ENCODE measurements at places on chromosomes 13 and 19.

DNA sequence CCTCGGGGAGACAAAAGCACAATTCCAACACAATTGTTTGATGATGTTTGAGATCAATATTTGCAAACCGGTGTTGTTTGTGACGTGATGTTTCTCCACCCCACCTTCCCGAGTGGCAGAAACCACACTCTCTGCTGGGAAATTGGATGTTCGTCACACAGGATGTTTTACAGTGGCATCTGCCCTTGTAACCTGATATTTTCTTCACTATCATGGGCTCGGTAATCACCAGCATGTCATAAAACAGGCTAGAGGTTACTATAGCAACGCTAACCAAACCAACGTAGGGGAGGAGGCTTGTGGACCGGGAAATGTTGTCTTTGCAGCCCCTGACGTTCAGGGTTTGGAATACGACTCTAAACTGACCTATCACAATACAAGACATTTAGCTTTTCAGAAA is 454.5 kb downstream of the IRS2 start:
- no peak for DNase-seq

DNA sequence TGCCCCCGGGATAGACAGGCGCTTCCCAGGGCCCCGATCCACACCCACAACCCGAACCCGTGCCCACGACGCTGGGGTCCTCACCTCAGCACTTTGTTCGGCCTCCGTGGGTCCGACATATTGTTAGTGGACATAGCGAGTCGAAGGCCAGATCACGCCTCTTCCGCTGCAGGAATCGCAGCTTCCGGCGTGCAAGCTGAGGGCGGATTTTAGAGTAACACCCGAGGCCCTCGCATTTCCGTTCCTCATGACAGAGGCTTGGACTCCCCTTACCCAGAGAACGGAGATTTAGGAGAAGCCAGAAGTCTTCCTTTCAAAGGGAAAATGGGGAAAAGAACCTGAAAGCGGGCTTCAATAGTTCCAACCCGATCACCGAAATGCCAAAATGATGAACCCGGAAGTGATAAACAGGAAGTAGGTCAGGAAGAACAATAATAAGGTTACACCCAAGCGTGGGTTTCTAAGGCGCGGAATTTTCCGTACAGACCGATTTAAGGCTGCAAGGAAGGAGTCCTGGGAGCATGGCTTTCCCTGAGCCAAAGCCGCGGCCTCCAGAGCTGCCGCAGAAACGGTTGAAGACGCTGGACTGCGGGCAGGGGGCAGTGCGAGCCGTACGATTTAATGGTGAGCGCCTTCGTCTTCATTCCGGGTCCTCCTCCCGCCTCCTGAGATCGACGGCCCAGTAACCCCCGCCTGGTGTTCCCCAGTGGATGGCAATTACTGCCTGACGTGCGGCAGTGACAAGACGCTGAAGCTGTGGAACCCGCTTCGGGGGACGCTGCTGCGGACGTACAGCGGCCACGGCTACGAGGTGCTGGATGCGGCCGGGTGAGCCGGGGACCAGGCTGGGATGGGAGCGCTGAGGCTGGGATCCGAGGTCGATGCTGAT is 2.9 kb downstream of the WDR83 start:
- DNase-seq, result peak; percentile 53

DNA sequence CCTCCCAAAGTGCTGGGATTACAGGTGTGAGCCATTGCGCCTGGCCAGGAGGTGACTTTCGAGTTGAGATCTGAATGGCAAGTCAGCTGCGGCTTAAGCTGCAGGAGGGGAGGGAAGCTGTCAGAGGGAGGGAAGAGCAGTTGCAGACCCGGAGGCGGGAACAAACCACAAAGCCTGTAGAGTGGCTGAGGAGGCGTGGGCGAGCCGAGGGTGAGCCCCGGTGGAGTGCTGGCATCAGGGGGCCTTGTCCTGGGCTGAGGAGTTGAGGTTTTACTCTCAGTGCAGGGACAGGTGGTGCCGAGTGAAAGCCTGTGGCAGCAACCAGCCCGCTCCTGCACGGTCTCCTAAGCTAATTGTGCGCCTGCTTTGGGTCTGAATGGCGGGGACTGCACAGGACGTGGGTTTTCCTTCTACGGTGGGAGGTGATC is 24.2 kb downstream of the PPP1R37 start:
- DNase-seq, result peak; percentile 17

DNA sequence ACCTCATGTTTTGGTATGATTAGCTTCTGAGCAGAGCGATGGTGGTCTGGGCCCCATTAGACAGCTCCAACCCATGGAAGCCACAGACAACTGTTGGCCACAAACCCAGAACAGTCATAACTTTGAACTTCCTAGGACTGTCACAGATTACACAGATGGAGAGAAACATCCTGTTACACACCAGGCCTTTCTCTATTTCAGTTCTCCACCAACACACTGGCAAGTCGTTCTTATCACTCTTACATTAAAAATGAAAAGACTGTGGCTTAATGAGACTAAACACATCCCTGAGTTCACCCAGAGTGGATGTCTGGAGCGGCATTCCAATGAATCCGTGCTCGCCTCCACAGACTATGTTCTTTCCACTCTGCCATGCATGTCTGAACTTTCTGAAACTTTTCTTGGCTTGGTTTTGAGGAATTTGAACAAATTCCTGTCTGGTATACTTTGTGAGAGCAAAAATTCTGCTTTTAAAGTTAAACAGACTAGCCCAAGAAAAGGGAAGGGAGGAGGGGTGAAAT is 109.1 kb downstream of the NALCN start:
- DNase-seq, result no peak

GRCh38 chr19:3229888-3230496 is 5.5 kb downstream of the CELF5 start:
- no peak for DNase-seq

DNA sequence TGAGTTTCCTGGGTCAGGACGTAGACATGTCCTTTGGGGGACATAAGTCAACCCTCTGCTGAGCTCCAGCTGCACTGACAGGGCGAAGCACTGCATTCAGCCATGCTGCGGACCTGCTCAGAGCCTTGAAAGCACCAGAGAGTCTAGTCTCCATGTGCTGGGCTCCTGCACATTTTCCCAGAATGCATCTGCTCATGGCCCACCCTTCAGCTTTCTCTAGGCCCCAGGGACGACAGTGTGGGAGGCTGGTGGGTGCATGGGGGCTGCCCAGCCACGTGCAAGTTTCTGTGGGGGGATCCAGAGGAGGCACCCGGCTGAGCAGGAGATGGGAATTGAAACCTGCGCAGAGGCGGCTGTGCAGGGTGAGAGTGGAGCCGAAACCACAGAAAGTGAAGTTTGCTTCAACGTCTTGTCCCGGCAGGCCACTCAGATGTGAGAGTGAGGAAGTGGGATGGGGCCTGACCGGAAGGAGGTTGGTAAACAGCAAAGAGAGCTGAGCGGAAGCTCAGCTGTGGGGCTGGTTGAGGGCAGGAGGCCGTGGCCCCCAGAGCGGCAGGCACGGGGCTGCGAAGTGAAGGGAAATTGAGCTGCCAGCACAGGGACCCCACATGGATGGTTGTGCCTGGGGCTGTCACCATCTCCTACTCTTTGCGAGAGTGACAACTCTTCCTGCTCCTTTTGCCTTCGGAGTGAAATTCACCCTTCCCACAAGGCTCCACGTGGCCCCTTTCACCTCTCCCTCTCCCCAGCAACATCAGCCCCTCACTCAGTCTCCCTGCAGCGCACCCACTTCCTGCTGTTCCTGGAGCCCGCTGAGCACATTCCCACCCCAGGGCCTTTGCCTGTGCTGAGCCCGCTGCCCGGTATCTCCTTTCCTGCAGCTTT is 11.8 kb downstream of the PGLS start:
- no peak for DNase-seq

GRCh38 chr19:58440556-58440955 is 603 bp upstream of the ZNF132 start:
- no peak for DNase-seq

- no peak for DNase-seq
Measured at GRCh38 chr13:50161052-50161451, 145.8 kb downstream of the KCNRG start.

DNA sequence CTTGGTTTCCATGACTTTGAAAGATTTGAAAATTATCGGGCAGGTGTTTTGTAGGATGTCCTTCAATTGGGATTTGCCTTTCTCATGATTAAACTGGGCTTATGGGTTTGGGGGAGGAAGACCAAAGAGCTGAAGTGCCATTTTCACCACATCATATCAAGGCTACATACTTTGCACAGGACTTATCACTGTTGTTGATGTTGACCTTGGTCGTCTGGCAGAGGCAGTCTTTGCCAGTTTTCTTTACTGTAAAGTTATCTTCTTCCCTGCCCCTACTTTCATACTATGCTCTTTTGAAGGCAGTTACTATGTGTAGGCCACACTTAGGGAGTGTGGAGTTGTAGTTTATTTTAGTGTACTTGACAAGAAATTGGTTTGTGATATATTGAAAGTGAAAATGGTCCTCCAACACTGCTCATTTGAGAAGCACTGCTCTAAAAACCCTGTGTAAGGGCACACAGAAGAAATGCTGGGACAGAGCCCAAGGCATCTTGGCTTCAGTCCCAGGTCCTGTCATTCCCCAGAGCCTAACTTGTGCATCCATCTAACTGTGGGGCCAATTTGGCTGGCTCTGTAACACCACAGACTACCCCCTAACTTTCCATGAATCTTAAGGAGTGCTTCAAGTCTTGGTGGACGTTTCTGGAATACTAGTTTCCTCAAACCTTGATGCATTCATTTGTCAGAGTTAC is 384.9 kb downstream of the KCNRG start:
- no peak for DNase-seq

DNA sequence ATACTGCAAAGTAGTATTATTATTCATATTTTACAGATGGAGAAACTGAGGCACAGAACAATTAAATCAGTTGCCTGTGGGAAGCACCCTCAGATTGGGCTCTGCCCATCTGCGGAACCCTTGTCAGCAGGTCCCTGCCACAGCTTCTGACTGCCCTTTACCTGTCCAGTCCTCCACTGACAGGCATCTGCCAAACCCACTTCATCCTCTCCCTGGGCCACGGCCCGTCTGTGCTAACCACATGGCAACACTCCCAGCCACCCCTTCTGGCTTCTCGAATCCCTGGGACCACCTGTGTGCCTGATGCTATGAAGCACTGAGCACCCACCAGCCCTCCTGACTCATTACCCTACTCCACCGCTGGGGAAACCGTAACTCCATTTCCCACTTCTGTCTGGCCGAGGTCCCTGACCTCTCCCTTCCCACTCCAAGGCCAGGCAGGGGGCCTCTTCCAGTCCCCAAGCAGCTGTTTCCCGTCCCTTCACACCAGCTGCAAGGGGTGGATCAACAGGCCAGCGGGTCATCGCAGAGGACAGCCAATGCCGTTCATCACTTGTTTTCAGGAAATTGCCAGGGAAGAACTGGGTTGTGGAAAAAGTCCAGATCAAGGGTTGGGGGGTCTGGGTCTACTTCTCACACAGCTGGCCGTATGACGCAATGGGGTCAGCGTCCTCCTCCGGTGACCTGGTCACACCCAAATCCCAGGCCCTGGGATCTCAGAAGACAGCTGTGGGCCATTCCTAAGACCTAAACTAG is 2.5 kb downstream of the KANK3 start:
- DNase-seq, result no peak

DNA sequence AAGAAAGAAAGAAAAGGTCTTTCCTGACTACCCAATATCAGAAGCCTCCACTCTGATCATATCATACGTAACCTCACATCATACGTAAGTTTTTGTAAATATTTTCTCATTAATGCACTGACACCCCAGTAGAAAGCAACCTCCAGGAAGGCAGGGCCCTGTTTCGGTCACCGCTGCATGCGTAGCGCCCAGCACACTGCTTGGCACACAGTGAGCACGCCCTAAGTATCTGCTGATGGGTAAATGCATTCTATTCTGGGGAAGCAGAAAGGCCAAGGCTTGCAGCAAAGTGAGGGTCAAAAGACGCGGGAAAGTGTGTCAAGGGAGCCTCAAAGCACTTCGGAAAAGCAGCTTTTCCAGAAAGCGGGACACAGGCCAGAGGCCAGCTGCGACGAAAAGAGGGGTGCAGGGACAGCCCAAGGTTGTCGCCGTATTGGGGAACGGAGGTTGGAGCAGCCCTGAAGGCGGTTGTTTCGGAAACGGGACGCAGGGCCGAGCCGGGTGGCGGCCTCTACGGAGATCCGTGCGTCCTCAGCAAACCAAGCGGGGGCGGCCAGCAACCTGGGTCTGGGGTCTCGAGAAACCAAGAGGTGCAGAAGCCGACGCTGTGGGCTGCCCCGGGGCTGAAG is 463 bp downstream of the SUGP1 start:
- no peak for DNase-seq

GRCh38 chr13:30925429-30925828 is 7.0 kb upstream of the TEX26 start:
- no peak for DNase-seq

- DNase-seq, result no peak
Measured at GRCh38 chr13:67283637-67284036, 53.5 kb upstream of the PCDH9 start.

DNA sequence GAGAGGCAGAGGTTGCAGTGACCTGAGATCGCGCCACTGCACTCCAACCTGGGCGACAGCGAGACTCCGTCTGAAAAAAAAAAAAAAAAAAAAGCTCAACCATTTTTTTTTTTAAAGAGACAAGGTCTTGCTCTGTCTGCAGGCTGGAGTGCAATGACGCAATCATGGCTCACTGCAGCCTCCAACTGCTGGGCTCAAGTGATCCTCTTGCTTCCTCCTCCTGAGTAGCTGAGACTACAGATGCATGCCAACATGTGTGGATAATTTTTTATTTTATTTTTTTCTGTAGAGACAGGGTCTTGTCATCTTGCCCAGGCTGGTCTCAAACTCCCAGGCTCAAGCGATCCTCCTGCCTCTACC is 10.3 kb downstream of the EHD2 start:
- no peak for DNase-seq

GRCh38 chr19:33177417-33177979 is 16.6 kb upstream of the LRP3 start:
- no peak for DNase-seq

DNA sequence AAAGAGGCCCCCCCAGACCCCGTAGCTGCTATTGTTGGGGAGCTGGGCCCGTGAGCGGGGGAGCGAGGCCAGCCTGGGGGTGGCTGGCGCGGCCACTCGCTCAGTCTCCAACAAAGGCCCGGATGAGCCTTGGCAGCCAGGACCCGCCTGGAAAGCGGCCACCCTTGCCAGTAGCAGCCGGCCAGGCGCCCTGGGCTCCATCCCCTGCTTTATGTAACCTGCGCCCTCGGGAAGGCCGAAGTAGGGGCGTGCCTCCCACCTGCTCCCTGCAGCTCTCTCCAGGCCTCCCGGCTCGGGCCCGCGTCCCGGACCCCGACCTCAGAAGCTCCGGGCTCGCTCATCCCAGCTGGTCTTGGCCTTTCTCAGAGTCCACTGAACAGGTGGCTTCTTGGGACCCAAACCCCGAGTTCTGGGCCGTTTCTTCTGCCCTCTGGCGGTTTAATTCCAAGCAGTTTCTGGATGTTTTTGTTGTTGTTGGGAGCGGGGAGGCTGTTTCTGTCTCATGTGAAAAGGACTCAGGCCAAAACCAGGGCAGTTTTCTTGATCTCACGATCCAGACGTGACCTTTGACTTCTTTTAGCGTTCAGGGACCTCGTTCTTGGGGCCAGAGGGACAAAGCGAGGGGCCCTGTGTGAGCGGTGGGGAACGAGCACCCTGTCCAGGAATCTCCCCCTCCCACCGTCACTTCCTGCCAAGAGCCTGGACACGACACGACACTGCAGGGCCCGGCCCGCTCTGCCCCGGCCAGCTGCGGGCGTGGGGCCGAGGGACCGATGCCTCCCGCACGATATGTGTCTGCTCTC is 1.2 kb downstream of the CDC34 start:
- DNase-seq, result no peak

Measured in stimulated activated CD4-positive, alpha-beta T cell treated with anti-CD3 and anti-CD28 coated beads, Interleukin-1b, Interleukin-23, amount 100 ng/mL, for 1 hour (primary cell).